Right atrium auricular region (tissue), 2 donors: ENCODE measurements at places on chromosomes 4 and X.

DNA sequence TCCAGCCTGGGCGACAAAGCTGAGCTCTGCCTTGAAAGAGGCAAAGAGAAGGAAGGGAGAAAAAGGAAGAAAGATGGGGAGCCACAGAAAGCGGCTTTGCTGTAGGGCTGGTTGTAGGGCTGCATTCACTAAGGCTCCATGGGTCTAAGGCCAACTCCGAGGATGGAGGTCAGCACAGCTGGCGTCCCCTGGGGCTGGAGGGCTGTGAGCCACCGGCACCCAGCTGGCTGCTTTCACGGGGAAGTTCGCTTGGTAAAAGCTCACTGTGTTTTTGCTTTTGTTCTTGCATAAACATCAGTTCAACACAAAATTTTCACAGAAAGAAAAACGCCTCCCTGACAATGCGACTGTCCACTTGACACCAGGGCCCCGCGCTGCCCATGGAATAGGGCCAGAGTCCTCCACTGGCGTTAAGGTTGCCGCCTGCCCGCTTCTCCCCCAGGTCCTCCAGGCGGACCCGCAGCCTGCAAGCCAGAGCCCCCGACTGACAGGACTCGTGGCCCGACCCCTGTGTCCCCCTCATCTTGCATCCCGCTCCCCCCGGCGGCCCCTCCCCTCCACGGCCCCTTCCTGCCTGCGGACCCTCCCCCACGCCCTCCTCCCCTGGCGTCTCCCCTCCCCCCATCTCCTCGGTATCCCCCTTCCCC is 1.1 kb downstream of the RNF212 start:
- DNase-seq = no peak

DNA sequence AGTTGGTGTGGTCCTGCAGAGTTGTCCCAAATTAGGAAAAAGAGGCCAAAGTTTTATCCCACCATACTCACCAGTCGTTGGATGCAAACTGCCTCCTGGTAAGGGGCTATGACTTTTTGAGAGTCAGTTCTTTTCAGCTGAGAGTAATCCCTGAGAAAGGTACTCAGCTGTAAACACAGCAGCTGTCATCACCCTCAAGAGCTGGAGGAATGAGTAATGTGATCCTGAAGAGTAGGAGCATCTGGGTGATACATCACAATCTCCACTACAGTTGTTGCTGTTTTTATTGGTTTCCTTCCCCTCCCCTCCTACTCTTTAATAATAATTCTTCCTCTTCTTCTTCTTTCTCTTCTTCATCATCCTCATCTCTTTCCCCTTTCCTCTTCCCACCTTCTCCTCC is 5.7 kb downstream of the MAGEE1 start:
- no peak for DNase-seq

DNA sequence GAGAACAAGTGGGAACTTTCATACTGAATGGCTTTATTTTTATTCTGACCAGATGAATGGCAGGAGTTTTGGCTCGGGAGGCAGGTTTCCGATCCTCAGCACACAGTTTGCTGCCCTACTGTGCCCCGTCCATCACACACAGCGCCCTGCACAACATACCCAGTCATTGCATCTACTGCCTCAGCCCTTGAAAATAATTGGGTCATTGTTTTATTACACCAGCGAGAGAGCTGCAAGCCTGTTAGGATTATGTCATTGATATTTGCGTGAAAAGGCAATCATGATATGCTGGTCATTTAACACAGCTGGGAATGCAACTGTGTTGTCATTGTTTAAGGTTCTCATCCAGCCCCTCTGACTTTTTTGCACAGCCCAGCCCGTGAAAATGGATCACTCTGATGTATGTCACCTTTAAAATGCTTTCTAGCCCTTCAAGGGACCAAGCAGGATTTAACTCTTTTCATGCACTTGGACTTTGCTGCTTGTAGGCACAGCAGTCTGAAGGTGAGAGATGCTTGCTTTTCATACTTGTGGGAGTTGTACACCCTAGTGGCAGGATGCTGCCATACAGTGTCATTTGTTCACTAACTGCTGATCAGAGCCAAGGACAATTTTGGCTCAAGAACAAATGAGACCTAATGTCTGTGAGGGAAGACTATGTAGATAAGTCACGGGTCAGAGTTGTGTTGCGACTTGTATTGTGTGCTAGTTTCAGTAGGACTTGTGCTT is 62.3 kb downstream of the RTL9 start:
- no peak for DNase-seq

DNA sequence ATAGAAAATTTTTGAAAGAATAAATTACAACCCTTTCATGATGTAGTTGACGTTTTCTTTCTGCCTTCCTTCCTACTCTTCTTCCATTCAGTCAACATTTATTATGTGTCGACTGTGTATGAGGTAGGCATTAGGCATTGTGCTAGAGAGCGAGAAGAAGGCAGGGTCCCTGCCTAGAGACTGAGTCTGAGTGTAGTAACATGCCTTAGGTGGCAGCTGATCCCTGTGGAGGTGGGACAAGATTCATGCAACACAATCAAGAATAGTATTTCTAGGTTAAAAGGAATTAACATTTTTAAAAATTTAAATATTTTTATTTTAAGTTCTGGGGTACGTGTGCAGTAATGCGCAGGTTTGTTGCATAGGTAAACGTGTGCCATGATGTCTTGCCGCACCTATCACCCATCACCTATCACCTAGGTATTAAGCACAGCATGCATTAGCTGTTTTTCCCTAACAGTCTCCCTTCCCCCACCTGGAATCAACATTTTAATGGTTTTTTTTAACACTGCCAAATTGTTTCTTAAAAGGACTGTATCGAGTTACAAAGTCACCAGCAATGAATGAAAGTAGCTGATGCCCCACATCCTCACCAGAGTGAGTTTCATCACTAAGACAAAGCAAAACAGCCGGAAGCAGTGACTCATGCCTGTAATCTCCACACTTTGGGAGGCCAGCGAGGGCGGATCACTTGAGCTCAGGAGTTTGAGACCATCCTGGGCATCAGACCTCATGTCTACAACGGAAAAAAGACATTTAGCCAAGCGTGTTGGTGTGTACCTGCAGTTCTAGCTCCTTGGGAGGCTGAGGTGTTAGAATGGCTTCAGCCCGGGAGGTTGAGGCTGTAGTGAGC is 84.0 kb downstream of the WWC2 start:
- peak; percentile 79 for DNase-seq

- no peak for DNase-seq
Measured at GRCh38 chr4:153466949-153467896, 1.1 kb downstream of the TMEM131L start.

DNA sequence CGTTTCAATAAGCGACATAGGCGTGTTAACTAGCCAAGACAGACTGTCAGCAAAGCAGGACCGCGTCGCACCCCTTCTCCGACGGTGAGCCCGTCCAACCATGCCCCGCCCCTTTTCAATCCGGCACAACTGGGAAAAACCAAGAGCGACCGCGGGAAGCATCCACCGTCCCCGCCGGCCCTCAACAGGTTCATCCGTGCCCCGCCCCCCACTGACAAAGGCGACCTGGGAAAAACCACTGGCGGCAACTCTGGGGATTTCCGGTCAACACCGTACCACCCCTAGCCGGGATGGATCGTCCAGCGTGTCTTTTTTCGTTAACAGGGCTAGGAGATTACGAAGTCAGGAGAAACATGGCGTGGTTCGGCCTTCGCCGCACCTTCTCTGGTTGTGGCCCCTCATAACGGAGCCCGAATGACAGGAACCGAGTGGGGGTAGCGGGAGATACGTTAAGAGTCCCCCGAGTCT is 377 bp downstream of the TIMM17B start:
- peak; percentile 81 for DNase-seq

GRCh38 chr4:13920111-13920875 is 292.8 kb upstream of the BOD1L1 start:
- DNase-seq = no peak

- no peak for DNase-seq
Measured at GRCh38 chr4:153189016-153189801, 15.0 kb upstream of the TRIM2 start.

GRCh38 chr4:166165829-166166420 is 292.9 kb downstream of the TLL1 start:
- DNase-seq = no peak

DNA sequence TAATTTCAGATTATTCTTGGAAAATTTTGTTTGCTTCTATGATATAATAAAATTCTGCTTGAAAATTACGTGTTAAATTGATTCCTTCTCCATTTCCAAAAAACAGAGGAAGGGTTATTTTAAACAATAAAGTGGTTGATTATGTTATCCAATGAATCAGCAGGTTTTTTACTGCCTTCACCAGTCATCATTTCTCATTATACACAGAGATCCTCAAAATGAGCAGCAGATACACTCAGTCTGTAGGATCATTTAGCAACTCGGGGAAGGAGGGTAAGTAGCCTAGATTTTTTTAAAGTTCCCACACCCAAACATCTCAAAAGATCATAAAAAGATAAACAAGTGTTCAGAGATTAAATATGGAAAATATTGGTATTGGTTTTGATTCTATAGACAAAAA is 6.8 kb upstream of the TMEM144 start:
- no peak for DNase-seq

DNA sequence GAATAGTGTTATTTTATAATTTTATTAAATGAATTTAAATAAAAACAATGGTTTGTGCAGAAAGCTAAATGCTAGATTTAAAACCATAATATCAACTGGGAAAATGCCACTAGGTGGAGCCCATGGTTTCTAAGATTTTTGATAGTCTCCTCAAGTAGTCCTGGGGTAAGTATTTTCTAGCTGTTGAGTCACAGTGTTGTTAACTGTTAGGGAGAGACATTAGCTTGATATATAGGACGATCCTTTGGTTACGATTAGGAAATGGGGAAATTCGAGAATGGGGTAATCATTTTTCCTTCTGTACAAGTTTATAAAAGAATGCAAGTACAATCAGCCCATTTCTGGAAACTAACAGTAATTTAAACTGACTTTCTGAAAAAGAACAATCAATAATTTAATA is 378.4 kb downstream of the ANKRD50 start:
- DNase-seq = no peak
